H1 (cell line): ENCODE measurements at places on chromosomes 4 and X. TPM values are rescaled to one million over a fixed set of nuclear protein-coding genes. Genes with fewer than 3 reads are reported as not detected.

Gene RAI2
- 1.6 and 2.0 TPM in 2 replicates for total RNA-seq

Gene MGARP
- 2.5 and 2.8 TPM in 2 replicates for total RNA-seq

Gene ZNF157
- 2.0 and 2.2 TPM in 2 replicates for total RNA-seq

Gene CFAP99
- total RNA-seq, result not detected in 2 replicates

Gene MAGT1
- total RNA-seq, result 44.5 and 47.6 TPM in 2 replicates

Gene CEP135
- total RNA-seq, result 12.4 and 14.5 TPM in 2 replicates

Gene H2BW2
- total RNA-seq, result not detected in 2 replicates

Gene CHRDL1
- 15.6 and 17.4 TPM in 2 replicates for total RNA-seq

Gene FABP2
- not detected in 2 replicates for total RNA-seq

Gene FGFBP2
- total RNA-seq, result not detected in 2 replicates

Gene GPR34
- total RNA-seq, result not detected in 2 replicates

Gene SPANXD
- not detected in 2 replicates for total RNA-seq

Gene SRPK3
- total RNA-seq, result not detected in 2 replicates

Gene STPG2
- not detected in 2 replicates for total RNA-seq

Gene OCIAD2
- total RNA-seq, result 122 and 131 TPM in 2 replicates

Gene PHOX2B
- not detected in 2 replicates for total RNA-seq

Gene MFAP3L
- 9.8 and 13.9 TPM in 2 replicates for total RNA-seq

Gene CXorf38
- 6.4 and 7.2 TPM in 2 replicates for total RNA-seq

Gene ARR3
- not detected in 2 replicates for total RNA-seq

Gene MAGEB1
- not detected in 2 replicates for total RNA-seq

Gene DUX4
- total RNA-seq, result not detected in 2 replicates

Gene MAGEC1
- not detected in 2 replicates for total RNA-seq

Gene MMAA
- 3.6 and 4.9 TPM in 2 replicates for total RNA-seq
